ENCODE measurements at places on chromosomes 7 and 10.

DNA sequence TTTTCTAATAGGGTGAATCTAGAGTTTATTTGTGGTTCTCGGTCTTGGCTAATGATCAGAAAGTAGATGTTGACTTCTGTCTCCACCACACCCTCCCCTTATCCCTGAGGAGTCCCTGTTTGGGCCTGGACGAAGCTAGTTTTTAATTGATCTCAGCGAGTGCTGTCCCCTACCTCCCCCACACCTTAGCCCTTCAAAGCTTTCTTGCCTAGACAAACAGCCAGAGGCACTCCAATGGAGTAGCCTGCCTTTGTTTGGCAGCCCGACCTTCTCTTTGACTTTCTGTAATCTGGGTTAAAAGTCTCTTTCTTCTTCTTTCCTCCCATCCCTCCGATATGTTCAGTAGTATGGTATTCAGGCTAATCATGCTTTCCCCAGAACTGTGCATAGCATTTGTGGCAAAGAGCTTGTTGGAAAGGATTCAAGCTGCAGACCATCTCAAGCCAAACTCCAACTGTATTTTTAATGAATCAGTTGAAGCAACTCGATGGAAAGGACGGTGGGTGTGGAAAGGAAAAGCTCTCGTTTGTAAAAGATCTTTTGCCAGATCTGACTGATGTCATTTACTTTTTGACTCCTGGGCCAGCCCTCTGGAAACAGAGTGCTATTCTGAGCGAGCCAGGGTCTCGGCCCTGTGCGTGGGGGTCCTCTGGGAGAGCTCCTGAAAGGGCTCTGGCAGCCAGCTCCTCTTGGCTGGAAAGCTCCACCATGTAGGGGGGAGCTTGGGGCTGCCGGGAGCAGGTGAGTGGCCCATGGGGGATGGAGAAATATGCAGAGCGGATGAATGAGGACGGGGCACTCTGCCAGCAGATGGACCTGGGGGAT lies 4.5 kb downstream of the FAM180A start:
- no peak for DNase-seq

GRCh38 chr10:132981746-132982145 lies 39.4 kb upstream of the CFAP46 start:
- no peak for DNase-seq

DNA sequence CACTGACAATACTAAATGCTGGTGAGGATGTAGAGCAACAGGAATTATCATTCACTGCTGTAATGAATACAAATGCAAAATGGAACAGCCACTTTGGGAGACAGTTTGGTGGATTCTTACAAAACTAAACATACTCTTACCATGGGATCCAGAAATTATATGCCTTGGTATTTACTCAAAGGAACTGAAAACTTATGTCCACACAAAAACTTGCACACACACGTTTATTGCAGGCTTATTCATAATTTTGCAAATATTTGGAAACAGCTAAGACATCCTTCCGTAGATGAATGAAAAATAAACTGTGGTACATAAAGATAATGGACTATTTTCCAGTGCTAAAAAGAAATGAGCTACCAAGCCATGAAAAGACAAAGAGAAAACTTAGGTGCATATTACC lies 69.6 kb downstream of the SEM1 start:
- no peak for DNase-seq

- DNase-seq = no peak
These were observed 67.0 kb upstream of the INPP5A start for GRCh38 chr10:132470410-132471124.

GRCh38 chr7:53604201-53604600 lies 568.8 kb downstream of the POM121L12 start:
- DNase-seq = no peak
